Left lobe of liver (tissue), 2 donors: ENCODE measurements at places on chromosomes 3 and 15.
A peak's percentile ranks its signal among the peaks of the same experiment; 100 is the strongest.

DNA sequence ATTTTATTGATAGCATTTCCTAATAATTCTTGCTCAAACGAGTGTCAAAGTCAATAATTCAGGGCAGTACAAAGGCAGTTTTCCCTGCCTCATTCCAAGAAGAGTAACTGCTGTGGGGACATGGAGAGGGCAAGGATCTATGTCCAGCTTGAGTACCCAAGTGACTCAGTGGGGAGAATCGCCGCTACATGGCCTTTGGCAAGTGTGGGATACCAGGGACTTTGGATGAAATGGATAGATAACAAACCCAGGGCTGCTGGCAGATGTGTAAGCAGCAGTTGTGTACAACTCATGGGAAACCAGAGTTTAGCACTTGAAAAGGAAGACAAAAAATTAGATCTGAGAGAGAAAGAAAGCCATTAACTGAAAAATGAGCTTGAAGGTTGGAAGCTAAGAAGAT lies 122.2 kb upstream of the TRIM42 start:
- DNase-seq, result no peak

- DNase-seq, result no peak
Observed at GRCh38 chr3:27626596-27627118, 95.5 kb downstream of the EOMES start.

- DNase-seq, result no peak
Observed at GRCh38 chr15:62026487-62027262, 33.6 kb downstream of the VPS13C start.

DNA sequence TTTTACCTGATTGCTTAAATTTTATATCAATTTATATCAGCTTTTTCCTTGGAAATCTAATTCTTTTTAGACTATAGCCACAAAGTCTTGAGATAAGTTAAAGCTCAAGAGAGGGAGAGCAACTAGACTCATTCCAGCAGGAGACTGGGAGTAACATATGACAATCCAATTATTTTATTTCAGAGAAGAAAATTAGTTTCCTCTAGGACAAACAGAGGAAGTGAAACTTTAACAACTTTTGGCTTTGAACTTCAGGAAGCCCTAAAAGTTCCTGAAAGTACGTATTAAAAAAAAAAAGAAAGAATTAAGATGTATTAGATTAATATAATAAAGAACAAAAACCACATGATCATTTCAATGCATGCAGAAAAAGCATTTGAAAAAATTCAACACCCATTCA lies 13.9 kb upstream of the UBE2E2 start:
- DNase-seq, result no peak

DNA sequence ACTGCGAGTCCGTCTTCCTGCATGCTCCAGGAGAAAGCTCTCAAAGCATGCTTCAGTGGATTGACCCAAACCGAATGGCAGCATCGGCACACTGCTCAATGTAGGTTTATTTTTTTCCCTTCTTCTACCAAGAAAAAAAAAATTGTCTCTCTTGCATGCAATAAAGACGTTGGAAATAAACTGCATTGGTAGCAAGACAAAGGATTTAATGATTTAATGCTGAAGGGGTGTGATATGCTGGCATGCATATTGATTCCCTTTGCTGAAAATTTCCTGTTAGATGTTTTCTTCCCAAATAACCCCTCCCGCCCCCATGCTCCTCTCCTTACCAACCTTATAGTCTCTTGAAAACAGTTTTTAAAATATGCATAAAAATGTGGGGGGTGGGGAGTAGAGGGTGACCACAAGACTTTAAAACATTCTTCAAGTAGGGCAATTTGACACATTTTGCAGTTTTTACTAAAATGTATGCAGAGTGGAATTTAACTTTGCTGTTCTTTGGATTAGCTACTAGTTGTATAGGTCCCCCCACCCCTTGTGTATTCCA lies 799 bp downstream of the RARB start:
- no peak for DNase-seq

DNA sequence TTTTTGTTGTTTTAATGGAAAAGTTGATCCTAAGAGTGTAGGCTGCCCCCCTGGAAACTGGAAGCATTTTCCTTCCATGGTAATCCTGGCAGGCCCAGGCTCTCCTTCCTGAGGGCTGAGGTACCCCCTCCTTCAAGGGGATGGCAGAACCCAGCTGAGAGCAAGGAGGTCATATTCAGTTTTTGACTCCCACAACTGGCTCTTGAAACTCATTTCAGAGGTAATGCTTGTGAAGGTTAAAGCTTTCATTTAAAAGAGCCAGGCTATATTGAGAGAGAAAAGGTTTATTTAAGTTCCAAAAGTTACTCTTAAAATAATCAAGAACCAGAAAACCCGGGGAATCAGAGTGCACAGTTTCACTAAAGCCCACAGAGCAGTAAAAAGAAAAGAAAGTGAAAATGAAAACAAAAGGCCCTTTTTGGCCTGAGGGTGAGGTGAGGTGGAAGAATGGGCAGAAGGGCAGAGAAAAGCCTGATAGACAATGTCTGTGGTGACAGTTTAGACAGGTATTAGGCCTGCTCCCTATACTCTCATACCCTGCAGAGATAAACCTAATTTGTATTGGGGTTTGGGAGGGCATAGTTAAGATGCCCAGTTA lies 47.0 kb upstream of the RBP1 start:
- DNase-seq, result no peak

DNA sequence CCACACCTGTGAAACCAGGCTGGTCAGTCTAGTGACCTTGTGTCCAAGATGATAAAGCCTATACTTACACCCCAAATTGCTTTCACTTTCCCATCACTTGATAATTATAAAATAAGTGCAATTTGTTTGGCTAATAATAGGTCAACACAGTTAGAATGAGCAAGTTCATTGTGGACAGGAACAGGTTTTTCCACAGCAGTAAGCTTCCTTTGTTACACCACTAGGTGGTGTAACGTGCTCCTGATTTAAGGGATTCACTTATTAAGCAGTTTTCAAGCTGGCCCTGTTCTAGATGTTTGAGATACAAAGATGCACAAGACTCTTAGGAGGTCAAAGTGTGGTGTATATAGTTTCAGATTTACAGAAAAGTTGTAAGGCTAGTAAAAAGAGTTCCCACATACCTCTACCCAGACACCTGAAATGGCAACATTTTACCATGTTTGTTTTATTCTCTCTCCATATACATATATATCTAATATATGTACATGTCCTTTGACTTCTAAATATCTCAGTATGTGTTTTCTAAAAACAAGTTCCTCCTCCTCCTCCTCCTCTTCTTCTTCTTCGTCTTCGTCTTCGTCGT lies 6.8 kb upstream of the MFSD1 start:
- no peak for DNase-seq

- DNase-seq, result no peak
Observed at GRCh38 chr15:29571792-29572431, 250.4 kb downstream of the TJP1 start.

DNA sequence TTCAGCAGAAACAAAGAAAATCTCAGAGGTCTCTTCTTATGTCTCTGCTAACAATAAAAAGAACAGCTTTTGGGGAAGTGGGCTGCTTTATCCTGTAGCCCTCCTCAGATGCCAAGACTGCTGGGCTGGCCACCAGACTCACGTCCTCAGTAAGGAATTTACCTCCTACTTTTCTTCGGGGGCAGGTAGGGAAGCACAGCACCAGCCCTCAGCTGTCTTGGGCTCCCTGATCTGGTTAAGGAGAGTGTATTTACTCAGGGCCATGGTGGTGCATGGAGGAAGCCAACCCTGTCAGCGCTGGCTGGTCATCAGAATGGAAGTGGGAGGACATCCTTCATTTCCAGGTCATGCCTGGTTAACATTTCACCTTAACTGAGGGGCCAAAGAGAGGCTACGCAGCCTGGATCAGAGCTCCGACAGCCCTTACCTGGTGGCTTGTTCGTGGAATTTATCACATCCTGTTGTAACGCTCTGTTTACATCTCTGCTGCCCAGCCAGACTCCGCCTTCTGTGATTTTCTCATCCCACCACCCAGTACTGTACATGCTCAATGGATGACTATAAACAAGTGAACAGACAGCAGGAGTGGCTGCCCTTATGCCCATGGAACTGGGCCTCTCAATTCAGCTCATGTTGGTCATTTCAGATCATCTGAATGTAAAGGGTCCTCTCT lies 108.3 kb downstream of the IGF2BP2 start:
- DNase-seq, result no peak

GRCh38 chr3:160980740-160981139 lies 124.4 kb downstream of the B3GALNT1 start:
- DNase-seq, result no peak

GRCh38 chr3:72317491-72317890 lies 530.8 kb downstream of the SHQ1 start:
- DNase-seq, result peak; percentile 64

- no peak for DNase-seq
Observed at GRCh38 chr15:86002444-86002843, 77.2 kb upstream of the AGBL1 start.

- no peak for DNase-seq
Observed at GRCh38 chr3:167653155-167653554, 587 bp downstream of the WDR49 start.

DNA sequence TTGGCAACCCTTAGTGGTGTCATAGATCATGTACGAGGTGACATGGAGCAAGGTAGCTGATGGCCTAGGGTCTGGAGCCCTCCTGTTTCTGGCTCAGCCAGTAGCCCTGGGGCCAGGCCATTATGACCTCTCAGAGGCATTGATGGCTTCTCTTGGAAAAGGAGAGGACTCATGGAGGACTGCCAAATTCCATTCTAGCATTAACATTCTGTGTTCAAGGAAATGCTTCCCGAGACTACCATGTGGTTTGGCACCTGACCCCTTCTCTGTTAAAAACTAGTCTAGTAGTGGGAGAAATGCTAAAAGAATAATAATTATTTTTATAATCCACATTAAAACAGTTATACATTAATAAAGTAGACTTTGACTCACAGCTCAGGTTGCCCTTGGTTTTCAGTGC lies 40.2 kb upstream of the ADAMTSL3 start:
- no peak for DNase-seq

DNA sequence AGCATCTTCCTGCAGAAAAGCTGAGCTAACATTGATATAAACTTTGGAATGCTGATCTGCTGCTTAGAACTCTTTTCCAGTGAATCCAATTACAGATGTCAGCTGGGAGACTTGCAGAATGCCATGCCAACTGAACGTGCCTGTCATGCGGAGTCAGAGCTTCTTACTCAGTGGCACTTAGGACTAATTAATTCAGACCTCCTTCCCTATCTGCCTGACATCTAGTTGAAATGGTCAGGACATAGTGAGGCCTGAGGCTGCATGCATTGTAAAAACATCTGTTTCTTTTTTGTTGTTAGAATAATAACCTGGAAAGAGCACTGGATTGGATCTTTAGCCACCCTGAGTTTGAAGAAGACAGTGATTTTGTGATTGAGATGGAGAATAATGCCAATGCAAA lies 112.6 kb downstream of the USP13 start:
- no peak for DNase-seq

DNA sequence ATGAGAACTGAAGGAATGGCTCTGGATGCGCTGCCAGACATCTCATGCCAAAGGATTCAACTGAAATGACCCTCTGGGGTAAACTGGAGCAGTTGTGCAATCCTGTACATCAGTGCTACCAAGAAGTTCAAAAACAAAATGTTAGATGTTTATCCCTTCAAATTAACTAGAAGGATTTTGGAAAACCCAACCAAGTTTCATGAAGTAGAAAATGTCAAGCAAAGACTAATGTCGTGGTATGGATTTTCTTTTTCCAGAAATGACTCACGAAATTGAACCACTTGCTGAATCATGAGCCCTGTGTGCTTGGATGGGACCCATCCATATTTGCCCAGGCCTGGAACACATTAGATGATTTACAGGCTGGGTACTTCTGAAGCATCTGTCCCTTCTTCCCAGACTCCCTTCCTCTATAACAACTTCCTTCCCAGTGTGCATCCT lies 101.6 kb downstream of the LRTM1 start:
- no peak for DNase-seq

GRCh38 chr15:78540871-78541743 lies 863 bp downstream of the PSMA4 start:
- no peak for DNase-seq

DNA sequence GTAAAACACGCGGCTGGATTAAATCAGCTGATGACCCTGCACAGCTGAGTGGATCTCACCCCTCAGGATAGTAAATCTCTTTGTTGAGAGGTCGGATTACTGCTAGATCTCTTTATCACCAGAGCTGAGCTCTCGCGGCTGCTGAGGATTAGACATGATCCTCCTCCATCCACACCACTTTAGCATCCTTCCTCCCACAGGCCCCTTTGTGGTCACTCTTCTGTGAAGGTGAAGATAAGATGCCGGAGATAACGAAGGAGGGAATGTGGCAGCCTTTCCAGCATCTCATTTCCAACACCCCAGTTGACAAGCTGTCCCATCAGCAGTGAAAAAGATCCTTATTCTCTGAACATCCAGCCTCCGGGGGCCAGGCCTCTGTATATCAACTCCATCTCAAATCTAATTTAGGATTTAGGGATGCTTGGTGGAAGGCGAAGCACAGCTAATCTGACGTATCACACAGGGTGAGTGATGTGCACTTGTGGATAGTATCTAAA lies 47.5 kb upstream of the SELENOK start:
- no peak for DNase-seq

GRCh38 chr3:5294356-5294755 lies 106.8 kb downstream of the EDEM1 start:
- DNase-seq, result no peak

DNA sequence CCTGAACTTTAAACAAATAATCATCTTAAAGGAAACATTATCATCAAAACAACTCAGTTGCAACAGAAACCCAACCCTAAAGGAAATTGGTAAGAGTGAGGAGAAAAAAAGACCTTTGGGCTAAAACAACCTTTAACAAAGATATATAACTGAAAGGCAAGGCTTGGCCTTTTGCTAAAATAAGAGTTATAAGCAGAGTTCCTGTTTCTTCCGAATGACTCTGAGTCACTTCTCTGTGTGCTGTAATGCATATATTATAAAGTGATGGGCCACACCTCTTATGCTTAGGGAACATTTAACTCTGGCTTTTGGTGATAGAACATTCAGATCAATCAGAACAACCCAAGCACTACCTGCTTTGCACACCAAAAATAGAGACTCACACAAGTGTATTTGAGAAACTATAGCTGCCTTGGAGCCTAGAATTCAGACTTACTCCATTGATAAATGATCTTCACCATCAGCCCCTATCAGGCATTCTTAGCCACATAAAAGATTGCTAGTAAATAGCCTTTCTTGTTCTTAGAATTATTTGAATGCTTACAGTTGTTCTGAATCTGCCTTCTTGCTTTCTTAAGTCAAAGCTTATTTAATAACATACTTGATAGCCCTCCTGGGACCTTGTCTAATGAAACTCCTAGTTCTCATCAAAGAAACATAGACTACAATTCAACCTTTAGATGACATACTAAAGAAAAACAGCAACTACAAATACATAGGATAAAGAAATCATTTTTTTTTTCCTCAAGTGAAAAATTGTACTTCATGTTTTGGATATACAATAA lies 294.2 kb upstream of the SEMA6D start:
- DNase-seq, result no peak
